Thoracic aorta (tissue), 2 donors: ENCODE measurements at places on chromosomes 6 and 20.

DNA sequence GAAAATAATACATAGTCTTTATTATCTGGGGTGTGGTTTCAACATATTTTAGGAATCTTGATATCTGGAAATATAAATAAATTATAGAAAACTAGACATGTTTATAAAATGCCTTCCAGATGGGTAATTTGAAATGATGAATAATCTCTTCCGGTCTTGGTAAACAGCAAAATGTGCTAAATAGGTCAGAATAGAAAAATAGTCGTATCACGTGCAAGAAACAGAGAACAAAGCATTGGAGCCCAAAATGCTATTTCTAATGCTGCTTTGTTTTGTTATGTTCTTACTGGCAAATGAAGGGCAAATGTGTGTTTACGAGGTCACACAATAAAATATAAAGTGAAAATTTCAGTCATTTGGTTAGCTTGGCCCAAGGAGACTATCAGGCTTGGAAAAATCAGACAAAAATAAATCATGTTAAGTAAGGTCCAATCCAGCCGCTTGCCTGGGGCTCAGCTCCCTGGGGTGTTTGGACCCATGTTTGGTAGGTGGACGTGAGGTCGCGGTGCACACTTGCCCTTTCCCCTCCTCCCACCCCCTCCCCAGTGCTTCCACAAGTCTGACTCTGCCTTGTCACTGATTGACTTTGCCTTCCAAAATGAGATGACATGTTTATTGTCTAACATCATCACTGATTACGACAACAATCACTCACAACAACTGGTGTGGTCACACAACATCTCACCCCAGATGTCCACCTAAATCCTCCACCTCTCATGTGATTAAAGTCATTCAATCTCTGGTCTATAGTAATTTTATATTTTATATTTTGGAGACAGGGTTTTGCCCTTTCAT is 56.0 kb downstream of the RIN2 start:
- H3K36me3 ChIP-seq: no peaks in the 10 kb centered on the region
- H3K27ac ChIP-seq: peak overlapping the region; percentile 22
- H3K4me1 ChIP-seq: peaks cover 40% of the 10 kb centered on the region
- H3K4me3 ChIP-seq: no peak overlapping the region
- no peaks in the 10 kb centered on the region for H3K27me3 ChIP-seq
- DNase-seq: no peak

GRCh38 chr20:25574411-25574810 is 10.9 kb downstream of the NINL start:
- DNase-seq: no peak
- H3K27ac ChIP-seq: no peak overlapping the region
- no peaks in the 10 kb centered on the region for H3K27me3 ChIP-seq
- peaks cover 8% of the 10 kb centered on the region for H3K4me1 ChIP-seq

GRCh38 chr6:90082847-90083246 is 188.6 kb downstream of the GJA10 start:
- no peak overlapping the region for H3K27ac ChIP-seq
- H3K36me3 ChIP-seq: no peaks in the 10 kb centered on the region
- peaks cover 9% of the 10 kb centered on the region for H3K4me1 ChIP-seq

DNA sequence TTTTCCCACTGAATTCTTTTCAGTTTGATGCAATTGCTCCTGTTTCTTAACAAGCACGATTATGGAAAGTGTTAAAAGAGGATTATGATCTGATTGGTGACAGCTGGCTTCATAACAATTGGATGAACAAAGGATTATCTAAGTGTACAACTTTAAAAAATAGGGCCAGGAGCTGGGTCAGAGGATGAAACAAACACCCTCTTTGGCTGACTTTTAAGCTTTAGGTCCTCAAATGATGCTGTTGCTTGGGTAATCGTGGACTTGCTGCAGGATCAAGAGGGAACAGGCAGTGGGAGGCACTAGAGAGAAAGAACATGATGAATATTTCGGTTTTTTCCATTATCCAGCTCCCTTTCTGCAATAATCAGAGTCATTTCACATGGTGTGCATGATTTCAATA is 35.5 kb upstream of the TMX4 start:
- DNase-seq: no peak
- no peak overlapping the region for H3K27ac ChIP-seq
- H3K36me3 ChIP-seq: no peaks in the 10 kb centered on the region
- no peaks in the 10 kb centered on the region for H3K27me3 ChIP-seq

GRCh38 chr20:54234991-54235390 is 27.1 kb downstream of the PFDN4 start:
- H3K36me3 ChIP-seq: no peaks in the 10 kb centered on the region
- no peaks in the 10 kb centered on the region for H3K4me1 ChIP-seq

DNA sequence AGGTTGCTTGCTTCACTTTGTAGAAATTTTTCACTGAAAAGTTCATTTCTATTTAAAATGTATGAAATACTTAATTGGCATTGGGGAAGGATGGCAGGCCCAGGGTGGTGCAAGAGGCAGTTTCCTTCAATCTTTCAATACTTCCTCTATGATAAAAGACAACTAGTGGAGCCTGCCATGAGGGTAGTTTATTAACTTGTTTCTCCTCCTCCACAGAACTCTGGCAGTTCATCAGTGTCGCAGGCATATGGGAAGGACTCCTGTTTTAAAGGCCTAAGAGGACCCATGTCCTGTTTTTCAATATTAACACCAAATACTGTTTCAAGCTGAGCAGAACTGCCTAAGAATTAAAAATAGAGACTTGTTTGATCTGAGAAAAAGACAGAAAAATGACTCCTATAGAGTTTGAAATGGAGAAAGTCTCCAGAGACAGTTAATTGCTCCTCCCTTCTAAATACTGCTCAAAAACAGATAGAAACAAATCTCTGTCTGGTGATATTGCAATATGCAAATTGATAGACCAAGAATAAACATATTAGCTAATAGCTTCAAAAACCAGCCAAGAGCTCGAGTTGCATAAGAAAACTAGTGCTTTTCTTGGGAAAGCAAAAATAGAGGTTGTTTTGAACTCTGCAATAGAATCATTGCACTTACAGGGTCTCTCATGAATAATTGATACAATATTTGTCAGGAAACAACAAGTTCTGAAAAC is 665.7 kb upstream of the SLC35B3 start:
- H3K27me3 ChIP-seq: no peaks in the 10 kb centered on the region
- H3K27ac ChIP-seq: no peak overlapping the region
- H3K4me3 ChIP-seq: no peak overlapping the region
- no peak for DNase-seq
- no peaks in the 10 kb centered on the region for H3K36me3 ChIP-seq

DNA sequence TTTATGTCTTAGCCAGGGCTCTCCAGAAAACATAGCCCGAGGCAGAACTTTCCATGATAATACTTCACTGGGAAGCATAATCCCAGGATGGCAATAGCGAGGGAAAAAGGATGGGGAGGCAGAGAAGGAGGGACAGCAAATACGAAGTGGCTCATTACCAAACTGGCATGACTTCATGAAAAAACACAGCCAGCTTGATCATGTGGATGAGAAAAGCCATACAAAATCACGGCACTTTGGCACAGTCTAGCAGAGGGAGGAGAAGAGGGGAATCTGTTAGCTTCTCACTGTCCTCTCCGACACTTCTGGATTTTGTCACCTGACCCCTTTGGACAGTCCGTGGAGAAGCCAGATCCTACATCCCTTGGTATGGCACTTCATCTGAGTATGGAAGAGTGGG is 212.5 kb upstream of the GRIK2 start:
- DNase-seq: no peak
- no peaks in the 10 kb centered on the region for H3K36me3 ChIP-seq

DNA sequence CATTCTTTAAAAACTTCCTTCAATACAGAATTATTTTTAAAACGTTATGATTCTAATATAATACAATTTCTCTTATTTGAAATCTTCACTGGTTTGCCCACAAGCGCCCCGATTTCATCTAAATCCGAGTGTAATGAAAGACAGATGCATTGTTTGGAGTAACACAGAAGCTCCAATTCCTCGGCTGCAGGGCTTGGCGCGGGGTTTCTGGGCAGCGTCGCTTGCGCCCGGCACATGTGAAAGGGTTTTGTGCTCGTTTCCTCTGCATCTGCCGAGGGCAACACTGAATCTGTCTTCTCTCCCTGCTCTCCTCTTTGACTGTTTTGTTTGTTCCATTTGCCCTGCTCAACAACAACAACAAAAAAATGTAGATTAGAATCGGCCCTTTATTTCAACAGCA is 248.6 kb upstream of the QKI start:
- H3K27ac ChIP-seq: no peak overlapping the region
- no peaks in the 10 kb centered on the region for H3K36me3 ChIP-seq
- no peaks in the 10 kb centered on the region for H3K4me1 ChIP-seq

GRCh38 chr6:8499540-8499939 is 64.2 kb upstream of the SLC35B3 start:
- H3K27ac ChIP-seq: no peak overlapping the region
- H3K4me1 ChIP-seq: no peaks in the 10 kb centered on the region
- H3K36me3 ChIP-seq: no peaks in the 10 kb centered on the region
- DNase-seq: no peak
- no peak overlapping the region for H3K4me3 ChIP-seq

- H3K27me3 ChIP-seq: no peaks in the 10 kb centered on the region
- peaks cover 17% of the 10 kb centered on the region for H3K4me1 ChIP-seq
- no peak for DNase-seq
- peak overlapping the region; percentile 82 for H3K27ac ChIP-seq
Measured at GRCh38 chr20:63740070-63740626, 572 bp downstream of the SLC2A4RG start.

- H3K4me1 ChIP-seq: peaks cover 19% of the 10 kb centered on the region
- H3K4me3 ChIP-seq: no peak overlapping the region
- no peak for DNase-seq
- no peak overlapping the region for H3K27ac ChIP-seq
- H3K36me3 ChIP-seq: no peaks in the 10 kb centered on the region
- no peaks in the 10 kb centered on the region for H3K27me3 ChIP-seq
Measured at GRCh38 chr6:162371121-162371520, 356.4 kb downstream of the PRKN start.

GRCh38 chr20:11499101-11499634 is 418.5 kb upstream of the BTBD3 start:
- H3K27ac ChIP-seq: no peak overlapping the region
- DNase-seq: no peak

DNA sequence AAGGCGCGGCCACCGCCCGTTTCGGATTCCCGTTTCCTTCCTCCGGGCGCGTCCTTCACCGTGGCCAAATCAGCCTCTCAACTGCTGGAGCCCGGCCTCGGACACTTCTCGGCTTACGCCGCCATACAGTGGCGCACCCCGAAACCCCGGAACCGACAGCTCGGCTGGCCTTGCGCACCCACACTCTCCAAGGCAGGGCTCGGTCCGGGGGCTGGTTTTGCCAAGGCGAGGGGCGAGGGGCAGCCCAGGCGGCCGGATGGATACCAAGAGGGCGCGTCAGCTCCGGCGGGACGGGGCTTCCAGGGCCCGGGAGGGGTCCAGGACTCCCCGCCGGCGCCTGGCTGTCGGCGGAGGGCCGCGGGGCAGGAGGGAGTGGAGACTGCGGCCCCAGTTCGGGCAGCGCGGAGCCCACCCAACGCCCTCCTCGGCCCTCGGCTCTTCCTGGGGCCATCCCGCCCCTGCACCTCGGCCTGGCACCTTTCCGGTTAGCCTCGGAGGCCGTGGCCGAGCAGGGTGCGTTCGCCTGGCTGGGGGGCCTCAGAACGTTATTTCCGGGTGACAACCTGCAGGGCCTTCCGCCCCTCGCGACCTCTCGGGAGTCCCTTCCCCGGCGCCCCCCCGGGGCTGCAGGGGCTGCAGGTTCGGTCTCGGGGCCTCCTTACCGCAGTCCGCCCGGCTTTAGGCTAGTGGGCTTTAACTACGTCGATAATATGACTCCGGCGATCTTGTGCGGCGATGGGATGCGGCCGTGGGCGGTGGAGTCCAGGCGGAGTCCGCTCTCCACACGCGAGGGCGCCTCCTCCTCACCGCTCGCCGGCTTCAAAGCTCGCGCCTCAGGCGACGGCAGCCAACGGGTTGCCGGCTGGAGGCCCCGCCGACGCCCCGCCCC is 697 bp upstream of the CEP43 start:
- H3K27ac ChIP-seq: no peak overlapping the region
- no peaks in the 10 kb centered on the region for H3K36me3 ChIP-seq
- peak overlapping the region; percentile 96 for H3K4me3 ChIP-seq
- H3K27me3 ChIP-seq: no peaks in the 10 kb centered on the region
- H3K4me1 ChIP-seq: peaks cover 18% of the 10 kb centered on the region

DNA sequence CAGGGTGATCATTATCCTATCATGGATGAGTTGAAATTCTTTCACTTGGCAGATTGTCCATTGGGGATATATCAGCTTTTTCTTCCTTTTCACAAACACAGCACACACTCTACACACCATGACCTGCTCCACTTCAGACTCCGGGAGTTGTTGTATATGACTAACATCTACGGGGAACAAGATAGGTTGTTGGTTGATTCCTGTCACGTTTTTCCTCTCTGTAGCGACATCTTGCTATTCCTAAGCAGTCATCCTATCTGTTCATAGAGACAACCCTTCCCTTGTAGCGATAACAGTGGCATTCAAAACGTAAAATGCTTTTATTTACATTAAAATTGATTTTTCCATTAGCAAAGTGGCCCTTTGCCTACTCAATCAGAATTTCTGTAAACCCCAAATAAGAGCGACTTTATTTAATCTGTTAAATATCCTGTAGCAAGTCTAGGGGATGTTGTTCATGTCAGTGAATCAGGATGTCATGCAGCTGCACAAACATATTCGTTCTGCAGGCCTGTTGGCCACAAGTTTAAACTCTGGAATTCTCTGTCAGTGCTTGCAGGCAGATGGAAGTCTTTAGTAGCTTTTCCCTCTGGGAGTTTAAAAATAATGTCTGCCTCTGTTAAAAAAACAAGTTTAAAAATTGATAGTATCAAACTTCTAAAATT is 23.1 kb downstream of the PHACTR2 start:
- no peaks in the 10 kb centered on the region for H3K36me3 ChIP-seq
- H3K4me3 ChIP-seq: peak overlapping the region; percentile 22
- H3K27ac ChIP-seq: peak overlapping the region; percentile 84
- no peaks in the 10 kb centered on the region for H3K27me3 ChIP-seq
- peaks cover 64% of the 10 kb centered on the region for H3K4me1 ChIP-seq
